Keratinocyte (primary cell): ENCODE measurements at places on chromosomes 16 and 17.

GRCh38 chr16:81349608-81350305 is 35.0 kb downstream of the GAN start:
- no peak for DNase-seq

DNA sequence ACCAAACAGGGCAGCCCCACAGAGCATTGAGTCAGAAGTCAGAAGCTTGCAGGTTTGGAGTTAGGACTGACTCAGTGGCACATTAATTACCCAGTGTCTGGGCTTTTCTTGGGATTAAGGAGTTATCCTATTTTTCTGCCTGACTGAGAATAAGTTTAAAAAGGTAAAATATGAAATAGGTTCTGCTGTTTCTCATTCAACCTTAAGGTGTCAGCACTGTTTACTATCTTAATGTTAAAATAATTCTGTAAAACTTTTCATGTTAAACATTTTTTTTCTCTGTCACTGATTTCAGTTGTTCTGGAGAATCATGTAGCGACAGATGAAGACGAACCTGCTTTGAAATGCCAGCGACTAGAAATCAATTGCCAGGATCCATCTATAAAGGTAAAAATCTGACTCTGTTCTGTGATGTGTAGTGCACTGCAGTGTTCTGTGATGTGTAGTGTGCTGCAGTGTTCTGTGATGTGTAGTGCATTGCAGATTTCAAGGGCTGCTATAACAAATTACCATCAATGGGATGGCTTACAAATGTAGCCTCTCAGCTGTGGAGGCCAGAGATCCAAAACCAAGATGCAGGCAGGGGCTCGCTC is 128.0 kb downstream of the LAT start:
- no peak for DNase-seq

GRCh38 chr17:20968913-20969616 is 73.7 kb downstream of the USP22 start:
- no peak for DNase-seq

- DNase-seq: no peak
Measured at GRCh38 chr17:79628861-79629547, 18.2 kb upstream of the RBFOX3 start.

- no peak for DNase-seq
Measured at GRCh38 chr17:72121164-72122009, 567 bp downstream of the SOX9 start.

DNA sequence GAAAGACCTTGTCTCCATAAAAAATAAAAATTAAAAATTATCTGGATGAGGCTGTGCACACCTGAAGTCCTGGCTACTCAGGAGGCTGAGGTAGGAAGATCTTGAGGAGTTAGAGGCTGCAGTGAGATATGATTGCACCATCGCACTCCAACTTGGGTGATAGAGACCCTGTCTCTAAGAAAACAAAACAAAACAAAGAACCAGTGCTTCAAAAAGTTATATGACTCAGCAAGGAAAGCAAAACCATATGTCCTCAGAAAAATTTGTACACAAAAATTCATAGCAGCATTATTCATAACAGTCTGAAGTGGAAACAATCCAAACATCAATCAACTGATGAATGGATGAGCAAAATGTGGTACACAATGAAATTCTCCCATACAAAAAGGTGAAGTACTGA is 48.9 kb downstream of the SLFN5 start:
- DNase-seq: no peak

- DNase-seq: no peak
Measured at GRCh38 chr16:27853101-27853500, 210.4 kb downstream of the GSG1L start.

DNA sequence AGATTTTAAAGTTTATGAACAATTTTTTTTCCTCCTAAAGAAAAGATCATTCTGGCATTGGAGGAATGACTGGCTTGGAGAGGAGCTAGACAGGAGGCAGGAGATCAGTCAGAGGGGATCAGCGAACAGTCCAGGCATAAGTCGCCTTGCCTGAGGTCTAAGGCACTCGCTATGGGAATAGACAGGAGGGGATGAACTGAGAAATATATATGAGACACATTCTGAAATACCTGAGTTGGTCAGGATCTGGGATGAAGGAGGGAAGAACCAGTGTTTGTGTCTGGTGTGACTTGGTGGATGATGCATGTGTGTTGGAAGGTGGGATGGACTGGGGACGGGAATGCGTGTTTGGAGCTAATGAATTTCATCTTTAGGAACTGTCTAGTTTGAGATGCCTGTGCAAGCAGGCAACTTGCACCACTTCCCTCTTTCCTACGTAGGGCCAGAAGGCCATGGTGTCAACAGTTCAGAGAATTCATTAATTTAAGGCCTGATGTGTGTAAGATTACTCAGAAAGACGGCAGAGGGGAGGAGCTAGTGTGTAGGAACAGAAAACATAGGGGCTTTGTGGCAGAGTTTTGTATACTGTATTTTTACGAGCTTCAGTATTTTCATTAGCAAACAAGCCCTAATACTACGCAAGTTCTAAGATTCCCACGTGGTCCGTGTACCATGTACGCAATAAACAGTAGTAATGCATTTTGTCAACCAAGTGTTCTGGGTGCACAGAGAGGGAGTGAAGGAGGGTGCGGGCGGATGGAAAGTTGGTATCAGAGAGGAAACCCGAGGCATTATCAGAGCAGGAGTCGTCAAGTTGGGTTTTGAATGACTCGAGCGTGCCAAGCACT is 825 bp downstream of the HEATR6 start:
- no peak for DNase-seq

DNA sequence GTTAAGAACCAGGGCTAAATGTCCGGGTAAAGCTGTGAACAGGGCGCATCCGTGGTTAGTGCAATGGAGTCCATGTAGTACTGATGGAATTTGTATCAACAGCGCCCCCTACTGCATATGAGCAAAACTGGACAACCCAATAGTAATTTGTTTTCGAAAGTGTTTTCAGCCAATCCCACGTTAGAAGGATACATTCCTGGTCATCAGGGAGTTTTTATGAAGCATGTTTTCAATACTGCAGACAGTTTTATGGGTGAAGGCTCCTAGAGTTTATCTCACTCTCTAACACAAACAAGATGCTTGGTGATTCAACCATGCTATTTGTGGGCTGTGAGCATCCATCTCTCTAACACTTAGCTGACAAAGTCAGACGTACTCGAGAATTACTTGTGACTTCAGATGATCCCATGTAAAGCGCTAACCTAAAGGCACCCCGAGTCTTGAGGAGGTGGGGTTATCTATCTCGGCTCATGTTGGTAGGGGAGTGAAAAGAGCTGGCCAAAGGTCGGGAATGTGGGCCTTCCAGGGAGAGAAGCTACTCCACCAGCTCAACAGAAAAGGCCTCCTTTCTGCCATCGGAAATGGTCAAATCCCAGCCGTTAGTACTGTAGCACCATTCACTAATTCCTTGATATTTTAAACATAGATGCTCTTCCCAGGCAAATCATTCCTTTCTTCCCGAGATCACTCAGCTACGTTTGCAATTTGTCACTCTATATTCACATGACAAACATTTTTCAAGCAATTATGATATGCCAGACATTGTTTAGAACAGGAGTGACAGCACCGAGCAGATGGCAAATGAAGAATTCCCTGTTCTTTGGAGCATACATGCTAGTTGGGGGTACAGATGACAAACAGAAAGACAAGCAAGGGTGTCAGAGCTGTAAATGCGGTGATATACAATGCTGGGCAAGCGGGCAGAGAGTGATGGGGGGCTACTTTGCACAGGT is 46.9 kb upstream of the HNF1B start:
- DNase-seq: no peak

- no peak for DNase-seq
Measured at GRCh38 chr17:50265690-50266315, 8.5 kb upstream of the TMEM92 start.

DNA sequence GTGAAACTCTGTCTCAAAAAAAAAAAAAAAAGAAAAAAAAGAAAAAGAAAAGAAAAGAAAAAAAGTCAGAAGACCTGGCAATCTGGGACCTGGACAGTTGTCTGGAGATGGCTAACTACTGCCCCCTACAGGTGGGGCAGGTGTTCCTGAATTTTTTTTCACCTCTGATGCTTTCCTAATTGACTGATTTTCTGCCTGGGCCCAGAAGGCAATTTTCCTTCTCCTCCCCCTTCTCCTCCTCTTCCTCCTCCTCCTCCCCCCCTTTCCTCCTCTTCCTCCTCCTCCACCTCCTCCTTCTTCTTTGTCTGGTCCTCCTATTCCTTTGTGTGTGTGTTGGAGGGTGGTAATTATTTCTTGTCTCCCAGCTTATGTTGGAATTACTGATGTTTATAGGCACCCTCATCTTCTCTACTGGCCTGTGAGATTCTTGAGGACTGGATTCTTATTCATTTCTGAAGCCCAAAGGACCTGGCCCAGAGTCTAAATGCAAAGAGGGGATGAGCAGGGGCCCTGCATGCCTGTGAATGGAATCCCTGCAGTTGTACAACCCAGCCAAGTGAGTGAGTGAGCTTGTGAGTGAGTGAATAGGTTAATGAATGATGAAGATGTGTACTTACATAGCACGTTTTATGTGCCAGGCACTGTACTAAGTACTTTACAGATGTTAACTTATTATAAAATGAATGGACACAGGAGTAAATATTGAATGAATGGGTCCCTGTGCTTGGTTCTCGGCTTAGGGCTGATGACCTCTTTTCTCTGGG is 26.9 kb downstream of the IRX5 start:
- no peak for DNase-seq

GRCh38 chr16:66522816-66523590 is 26.9 kb downstream of the TK2 start:
- no peak for DNase-seq

GRCh38 chr16:23594186-23594585 is 1.9 kb downstream of the NDUFAB1 start:
- DNase-seq: no peak

DNA sequence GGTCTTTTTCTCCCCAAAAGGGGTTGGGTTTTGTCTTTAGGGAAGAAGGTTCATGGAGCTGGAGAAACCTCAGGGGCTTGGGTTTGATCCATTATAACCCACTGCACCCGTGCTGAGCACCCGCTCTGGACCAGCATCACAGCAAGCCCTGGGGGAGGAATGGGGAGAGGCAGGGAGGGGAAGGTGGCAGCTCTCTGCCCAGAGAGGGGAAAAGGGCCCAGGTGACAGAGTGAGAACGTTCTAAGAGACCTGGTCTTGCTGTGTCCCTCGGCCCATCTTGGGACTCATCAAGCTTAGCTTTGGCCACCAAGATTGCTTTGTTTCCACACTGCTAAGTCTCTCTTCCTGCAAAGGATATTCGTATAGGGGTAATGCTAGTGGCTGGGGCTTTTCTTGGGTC is 38.2 kb upstream of the TAC4 start:
- no peak for DNase-seq

DNA sequence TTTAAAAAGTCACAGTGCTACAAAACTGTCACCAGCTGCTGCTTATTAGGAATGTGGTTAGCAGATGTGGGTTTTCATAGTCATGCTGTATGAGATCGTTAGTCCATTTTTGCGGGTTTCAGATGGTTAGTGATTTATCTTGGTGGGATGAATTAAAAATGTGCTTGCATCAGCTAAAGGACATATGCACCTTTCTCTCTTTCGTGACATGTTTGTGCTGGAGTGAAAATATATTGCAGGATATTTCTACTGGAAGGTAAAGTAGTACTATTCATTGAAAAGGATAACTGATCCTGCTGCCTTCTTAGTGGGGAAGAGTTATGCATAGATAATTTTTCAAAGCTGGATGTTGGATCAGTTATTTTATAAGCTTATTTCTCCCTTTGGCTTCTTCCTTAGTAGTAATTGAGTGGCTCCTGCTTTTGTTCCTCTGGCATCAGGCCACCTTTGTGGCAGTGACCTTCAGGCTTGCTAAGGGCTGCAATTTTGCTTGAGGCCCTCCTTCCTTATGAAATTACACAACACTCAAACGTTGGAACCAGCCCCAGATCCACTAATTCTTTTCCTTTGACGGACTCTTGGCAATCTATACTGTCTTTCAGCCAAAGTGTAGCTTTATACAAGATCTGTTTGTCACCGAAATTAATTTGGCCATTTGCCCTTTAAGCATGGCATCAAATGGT is 7.5 kb upstream of the SNTB2 start:
- no peak for DNase-seq

- no peak for DNase-seq
Measured at GRCh38 chr17:70093163-70093562, 18.1 kb downstream of the KCNJ16 start.

- no peak for DNase-seq
Measured at GRCh38 chr17:29653995-29654714, 31.4 kb upstream of the CORO6 start.

DNA sequence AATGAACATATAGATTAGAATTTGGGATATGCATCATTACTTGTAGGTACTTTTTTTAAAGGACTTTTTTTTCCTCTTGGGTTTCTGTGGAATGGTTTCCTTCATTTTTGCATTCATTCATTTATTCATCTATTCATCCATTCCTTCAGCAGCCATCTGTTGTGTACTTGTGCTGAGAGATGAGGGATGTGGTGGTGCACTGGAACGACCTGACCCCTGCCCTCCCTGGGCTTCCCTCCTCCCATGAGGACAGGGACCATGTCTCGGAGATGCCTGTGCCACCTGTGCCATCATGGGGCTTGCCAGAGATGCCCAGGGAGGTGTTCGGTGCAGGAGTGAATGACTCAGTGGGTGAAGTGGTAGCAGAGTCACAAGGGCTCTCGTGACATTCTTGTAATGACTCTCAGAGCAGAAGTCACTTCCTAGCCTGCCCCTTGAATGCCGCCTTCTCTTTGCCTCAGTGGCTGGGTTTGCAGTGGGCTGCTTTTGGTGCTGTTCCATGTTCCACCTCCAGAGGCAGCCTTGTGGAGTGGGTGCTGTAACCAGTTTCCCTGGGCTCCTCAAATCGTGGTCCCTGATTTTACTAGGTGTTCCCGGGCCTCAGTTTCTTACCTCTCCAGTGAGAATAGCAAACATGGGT is 43.9 kb downstream of the CLEC16A start:
- DNase-seq: no peak
